Lower leg skin (tissue), 4 donors: ENCODE measurements at places on chromosomes 11 and 22.

GRCh38 chr11:108322666-108323065 is 99.8 kb downstream of the ATM start:
- no peak for DNase-seq

DNA sequence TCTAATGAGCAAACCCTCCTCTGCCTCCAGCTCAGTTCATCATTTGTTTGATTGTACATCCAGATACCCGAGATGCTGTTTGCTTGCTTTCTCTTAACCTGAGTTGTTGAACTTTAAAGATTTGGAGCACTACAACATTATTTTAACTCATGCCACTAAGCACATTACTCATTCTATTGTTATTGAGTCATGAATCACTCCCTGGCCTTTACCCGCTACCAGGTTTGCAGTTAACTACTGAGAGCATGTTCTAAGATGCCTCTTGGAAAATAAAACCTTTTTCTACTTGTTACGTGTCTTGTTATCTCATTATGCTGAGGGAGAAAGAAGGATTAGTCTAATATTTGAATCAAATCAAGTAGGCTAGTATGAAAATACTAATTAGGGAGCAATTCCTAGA is 720.6 kb upstream of the ANO5 start:
- no peak for DNase-seq

DNA sequence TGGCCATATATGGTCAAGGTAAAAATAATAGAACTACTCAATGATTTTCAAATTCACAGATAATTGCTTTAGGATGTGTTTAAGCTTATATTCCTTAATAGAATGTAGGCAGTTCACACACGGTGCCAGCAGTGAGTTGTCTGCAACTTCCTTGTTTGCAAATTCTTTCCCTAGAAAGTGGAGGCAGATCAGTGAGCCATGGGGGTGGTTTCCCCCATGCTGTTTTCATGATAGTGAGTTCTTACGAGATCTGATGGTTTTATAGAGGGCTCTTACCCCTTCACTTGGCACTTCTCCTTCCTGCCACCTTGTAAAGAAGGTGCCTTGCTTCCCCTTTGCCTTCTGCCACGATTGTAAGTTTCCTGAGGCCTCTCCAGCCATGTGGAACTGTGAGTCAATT is 111.8 kb upstream of the LMO1 start:
- no peak for DNase-seq

DNA sequence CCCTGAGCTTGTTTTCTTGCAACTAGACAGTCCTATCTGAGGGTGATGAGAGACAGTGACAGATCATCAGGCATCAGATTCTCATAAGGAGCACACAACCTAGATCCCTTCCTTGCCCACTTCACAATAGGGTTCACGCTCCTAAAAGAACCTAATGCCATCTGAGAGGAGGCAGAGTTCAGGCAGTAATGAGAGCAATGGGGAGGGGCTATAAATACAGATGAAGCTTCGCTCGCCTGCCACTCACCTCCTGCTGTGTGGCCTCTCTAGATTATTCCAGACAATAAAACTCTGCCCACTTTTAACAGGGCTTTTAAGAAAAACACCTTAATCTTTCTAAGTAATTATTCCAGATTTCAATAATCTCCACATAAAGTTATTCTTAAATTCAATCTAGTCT is 43.9 kb upstream of the PAK1 start:
- DNase-seq = no peak

DNA sequence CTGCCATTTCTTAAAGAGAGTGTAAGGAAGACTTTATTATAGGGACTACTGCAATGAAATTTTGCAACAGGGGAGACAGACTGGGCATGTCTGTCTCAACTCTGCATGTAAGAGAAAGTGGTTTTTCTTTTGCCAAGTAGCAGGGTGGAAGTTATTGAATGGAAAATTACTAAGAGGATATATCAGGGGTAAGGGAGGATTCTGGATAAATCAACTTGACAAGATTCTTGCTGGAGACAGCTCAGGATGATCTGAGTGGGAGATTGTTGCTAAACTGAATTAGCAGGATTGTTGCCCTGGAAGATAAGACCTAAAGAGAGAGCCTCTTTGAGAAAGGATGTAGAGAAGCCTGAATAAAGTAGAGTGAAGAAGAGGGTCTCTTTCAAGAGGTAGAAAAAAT is 145.8 kb downstream of the LUZP2 start:
- no peak for DNase-seq

DNA sequence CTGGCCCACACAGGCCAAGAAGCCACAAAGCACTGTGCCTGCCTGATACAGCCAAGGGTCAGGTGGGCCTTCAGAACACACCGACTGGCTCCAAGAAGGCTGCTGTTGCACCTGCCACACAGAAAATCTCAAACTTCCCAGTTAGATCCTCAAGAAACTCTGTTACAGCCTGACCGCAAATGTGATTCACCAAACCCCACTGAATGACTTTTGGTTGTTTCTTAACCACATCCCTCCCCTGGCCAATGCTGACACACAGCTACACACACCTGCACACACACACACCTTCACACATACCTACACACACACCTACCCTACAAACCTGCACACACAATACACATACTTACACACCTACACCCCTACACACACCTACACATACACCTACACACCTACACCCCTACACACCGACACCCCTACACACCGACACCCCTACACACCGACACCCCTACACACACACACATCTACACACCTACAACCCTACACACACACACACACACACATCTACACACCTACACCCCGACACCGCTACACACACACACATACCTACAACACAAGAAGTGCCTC is 31.5 kb downstream of the CDKN1C start:
- DNase-seq = no peak

DNA sequence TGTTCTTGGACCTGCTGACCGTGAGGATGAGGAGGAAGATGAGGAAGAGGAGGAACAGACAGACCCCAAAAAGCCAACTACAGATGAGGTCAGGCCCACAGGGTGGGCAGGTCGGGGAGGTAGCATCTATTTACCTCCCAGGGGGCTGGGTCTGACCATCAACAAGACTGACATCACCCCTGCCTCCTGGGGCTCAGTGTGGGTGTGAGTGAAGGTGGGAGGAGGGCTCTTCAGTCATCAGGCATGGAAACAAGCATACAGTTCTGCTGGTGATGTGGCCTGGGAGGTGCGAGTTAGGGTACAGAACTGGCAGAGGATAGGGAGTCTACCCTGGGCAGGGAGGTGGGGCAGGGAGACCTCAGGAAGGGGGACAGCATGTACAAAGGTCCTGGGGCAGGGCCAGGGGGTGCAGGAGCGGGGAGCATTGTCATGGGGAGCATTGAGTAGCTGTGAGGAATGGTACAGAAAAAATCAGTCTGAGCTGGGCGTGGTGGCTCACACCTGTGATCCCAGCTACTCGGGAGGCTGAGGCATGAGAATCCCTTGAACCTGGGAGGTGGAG is 8.9 kb downstream of the PLCB3 start:
- DNase-seq = no peak

GRCh38 chr11:108846009-108846408 is 181.1 kb downstream of the DDX10 start:
- DNase-seq = no peak

GRCh38 chr11:31812383-31813381 is 1.6 kb upstream of the PAX6 start:
- DNase-seq = peak; percentile 82

GRCh38 chr22:44260216-44261035 is 52.3 kb downstream of the SHISAL1 start:
- no peak for DNase-seq

DNA sequence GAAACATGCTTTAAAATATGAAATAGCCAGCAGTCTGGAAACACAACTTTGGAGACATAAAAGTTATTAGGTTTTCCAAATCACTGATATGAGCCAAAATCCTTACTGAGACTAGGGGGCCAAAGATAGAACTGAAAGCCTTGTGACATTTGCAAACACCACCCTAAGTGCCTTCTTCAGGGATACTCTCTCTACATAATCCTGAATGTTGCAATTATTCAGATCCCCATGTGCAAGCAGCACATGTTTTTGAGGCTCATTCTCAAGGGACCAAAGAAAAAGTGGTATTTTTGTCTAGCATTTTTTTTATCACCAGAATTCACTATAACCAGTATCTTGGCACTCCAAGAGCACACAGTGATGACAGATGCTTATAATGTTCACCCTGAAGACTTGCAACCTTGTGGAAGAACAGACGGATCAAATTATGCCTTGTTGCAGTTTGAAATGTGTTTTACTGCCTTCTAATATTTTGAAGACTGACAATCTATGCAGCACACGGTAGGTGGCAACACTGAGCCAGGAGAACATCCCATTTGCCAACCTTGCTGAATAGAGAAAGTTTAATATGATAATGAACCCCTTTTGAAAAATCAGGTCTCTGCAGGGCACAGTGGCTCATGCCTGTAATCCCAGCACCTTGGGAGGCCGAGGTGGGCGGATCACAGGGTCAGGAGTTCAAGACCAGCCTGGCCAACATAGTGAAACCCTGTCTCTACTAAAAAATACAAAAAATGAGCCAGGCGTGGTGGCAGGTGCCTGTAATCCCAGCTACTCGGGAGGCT is 78.5 kb downstream of the PLEKHA7 start:
- no peak for DNase-seq

DNA sequence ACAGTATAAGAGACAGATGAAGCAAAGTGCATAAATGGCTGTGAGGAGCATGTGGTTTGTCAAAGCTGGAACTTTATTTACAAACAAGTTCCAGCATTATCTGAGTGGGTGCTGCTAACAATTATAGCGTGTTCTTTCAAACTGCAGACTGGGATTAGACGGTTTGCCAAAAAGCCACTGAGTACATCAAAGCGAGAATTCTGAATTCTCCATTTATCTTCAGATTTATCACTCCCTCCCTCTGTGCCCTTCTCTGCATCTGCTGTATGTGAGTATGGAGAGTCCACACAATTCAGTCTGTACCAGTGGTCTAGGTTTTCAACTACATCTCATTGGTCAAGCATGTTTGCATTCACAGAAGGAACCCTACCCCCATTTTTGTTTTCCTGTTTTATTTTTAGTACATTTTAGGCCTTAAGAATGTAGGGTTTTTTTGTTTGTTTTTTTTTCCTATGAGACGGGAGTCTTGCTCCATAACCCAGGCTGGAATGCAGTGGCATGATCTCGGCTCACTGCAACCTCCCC is 18.1 kb upstream of the INCENP start:
- no peak for DNase-seq

GRCh38 chr11:5280582-5281102 is 10.9 kb upstream of the HBE1 start:
- DNase-seq = no peak

DNA sequence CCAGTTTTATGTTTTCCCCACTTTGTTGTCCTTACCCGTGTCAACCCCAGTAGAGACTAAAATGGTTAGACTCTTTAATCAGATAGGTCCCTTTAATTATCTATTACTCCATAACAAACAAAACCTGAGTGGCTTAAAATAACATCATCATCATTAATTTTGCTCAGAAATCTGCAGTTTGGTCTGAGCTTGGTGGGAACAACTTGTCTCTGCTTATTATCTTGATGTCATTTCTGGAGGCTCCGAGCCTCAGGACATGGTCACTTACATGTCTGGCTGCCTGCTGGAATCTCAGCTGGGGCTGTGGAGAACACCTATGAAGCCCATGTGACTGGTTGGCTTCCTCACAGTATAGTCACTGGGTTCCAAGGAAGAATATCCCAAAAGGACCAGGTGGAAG is 26.7 kb downstream of the UVRAG start:
- no peak for DNase-seq

DNA sequence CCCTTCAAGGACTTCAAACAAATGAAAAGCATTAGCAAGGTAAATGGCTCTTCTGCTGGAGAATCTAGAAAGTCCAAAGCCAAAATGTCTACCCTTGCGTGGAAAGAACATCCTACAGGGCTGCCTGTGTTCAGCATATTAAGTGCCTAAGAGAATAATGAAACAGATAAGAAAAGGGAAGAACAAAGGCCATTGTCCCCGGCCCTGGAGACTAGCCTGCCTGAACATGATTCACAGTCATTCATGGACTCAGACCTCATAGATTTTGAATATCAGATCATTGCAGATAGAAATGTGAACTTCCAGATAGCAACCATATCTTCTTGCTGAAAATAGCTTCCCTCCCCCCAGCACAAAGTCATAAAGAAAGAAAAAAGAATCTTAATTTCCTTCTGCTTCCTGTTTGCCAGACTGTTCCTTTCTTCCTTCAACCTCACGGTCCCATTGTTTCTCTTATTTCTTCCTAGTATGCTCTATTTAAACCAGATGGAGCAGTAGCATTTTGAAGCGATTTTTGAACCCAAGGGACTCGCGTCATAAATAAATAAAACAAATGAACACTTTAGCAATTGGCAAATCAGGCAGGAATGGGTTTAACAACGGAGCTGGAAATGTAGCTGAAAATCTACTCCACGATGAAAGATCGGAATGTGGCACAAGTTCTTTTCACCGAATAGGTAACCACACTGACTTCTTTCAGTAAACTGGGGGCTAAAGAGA is 408.2 kb upstream of the CCDC90B start:
- DNase-seq = no peak

DNA sequence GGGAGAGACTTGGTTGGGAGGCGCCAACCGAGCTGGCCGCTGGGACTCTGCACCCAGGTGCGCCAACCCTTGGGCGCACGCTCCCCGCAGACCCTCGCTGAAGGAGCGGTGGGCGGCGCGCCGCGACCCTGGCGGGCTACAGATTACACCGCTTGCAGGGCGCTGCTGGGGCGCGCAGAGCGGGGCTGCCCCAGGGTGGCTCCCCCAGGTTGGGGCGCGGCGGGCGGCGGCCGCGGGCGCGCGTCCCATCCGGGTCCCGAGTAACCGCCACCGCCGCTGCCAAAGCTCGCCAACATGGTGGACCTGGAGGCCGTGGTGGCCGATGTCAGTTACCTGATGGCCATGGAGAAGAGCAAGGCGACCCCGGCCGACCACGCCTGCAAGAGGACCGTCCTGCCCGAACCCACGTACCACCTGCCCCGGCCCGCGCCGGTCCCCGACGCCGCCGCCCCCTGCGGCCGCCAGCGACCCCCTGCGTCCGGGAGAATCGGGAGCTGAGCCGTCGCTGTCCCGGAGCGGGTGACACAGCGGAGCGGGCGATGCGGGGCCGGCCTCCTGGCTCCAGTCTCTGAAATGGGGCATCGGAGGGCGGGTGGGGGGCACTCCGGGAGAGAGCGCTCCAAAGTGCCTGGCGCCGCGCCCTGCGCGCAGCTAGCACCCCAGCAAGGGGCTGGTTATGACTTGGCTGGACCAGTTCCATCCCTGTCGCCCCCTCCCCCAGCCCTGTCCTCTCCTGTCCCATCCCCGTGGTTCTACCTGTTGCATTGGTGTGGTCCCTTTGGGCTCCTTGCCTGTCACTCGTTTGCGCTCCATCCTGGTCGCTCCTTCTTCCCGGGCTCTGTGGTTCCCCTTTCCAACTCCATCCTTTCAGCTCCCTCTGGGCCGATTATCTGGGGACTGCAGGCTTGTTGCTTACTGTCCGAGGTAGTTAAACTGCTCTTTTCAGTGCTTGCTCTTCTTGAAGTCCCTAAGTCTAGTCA is 143.3 kb upstream of the GRK3 start:
- DNase-seq = no peak

DNA sequence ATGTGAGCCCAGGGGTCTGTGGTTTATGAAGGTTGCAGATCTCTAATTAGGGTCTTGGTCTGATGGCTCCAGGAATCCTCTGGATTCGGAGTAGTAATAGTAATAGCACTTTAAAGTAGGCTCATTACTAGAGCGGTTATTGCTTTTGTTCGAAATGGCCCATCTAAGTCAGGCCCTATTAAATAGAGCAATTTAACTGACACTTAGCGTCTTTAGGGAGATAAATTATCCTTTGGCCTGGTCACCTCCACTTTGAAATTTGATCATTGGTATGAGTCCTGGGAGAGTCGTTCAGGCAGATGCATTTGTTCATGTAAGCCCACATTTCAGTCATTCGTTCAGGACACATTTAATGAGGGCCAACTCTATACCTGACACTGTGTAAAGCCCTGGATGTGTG is 54.8 kb downstream of the LDLRAD3 start:
- no peak for DNase-seq
